Activated naive CD8-positive, alpha-beta T cell treated with anti-CD3 and anti-CD28 coated beads, Interleukin-2, amount 50 U/mL, for 24 hours (primary cell): ENCODE measurements at places on chromosomes 4 and X.

DNA sequence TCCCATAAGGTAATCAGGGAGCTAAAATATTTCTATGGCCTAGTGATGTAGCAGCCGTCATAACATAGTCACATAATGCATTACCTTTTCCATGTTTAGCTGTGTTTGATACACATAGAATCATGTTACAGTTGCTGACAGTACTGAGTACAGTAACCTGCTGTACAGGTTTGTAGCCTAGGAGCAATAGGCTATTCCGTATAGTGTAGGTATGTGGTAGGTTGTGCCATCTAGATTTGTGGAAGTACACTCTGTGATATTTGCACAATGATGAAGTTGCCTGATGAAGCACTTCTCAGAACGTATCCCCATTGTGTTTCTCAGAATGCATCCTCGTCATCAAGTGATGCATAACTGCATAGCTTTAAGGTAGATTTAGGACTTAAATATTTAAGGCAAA, 495.6 kb upstream of the ZFP42 start:
- no peaks in the 10 kb centered on the region for H3K27me3 ChIP-seq
- H3K4me3 ChIP-seq = no peak overlapping the region
- no peak for DNase-seq
- peaks cover 2% of the 10 kb centered on the region for H3K36me3 ChIP-seq

- H3K4me1 ChIP-seq = no peaks in the 10 kb centered on the region
- no peak overlapping the region for H3K4me3 ChIP-seq
- H3K27ac ChIP-seq = no peak overlapping the region
These were observed 30.2 kb upstream of the RAP1GDS1 start for GRCh38 chr4:98230961-98231360.

DNA sequence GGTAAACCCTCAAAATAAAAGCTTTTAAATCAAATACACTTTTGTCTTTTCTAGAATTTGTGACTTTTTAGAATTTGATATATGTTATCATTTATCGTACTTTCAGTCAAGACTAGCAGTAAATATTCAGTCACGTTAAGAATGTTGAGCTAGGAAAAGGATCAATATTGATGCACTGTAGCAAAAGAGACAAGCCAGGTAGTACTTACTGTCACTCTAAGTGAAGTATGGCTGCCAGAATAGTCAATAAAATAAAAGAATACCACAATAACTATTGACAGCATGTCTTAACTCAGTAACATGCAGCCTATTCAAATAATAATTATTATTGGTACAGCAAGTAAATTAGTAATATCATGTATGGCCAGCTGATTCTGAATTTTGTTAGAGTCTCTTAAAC, 43.6 kb upstream of the GPRIN3 start:
- H3K36me3 ChIP-seq = no peaks in the 10 kb centered on the region
- no peak overlapping the region for H3K27ac ChIP-seq
- H3K4me1 ChIP-seq = no peaks in the 10 kb centered on the region
- peaks cover 2% of the 10 kb centered on the region for H3K27me3 ChIP-seq
- no peak overlapping the region for H3K4me3 ChIP-seq

DNA sequence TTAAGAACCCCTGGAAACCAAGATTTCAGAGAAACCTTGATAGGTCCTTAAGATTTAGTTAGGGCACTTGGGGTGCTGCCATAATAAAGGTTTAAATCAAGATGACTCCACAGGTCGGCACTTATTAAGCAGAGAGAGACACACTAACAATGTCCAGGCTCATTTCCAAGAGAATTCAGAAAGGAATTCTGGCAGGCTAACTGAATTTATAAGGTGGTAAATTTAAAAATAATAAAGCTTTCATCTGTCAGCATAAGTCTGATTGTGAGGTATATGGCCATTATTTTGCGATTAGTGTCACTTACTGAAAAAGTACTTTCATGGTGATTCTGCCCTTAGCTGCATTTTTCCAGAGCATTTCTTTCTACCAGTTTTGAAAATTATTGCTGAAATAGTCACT, 472.7 kb downstream of the ARAP2 start:
- H3K27ac ChIP-seq = no peak overlapping the region
- no peaks in the 10 kb centered on the region for H3K27me3 ChIP-seq
- DNase-seq = no peak
- H3K4me1 ChIP-seq = no peaks in the 10 kb centered on the region
- H3K4me3 ChIP-seq = no peak overlapping the region

DNA sequence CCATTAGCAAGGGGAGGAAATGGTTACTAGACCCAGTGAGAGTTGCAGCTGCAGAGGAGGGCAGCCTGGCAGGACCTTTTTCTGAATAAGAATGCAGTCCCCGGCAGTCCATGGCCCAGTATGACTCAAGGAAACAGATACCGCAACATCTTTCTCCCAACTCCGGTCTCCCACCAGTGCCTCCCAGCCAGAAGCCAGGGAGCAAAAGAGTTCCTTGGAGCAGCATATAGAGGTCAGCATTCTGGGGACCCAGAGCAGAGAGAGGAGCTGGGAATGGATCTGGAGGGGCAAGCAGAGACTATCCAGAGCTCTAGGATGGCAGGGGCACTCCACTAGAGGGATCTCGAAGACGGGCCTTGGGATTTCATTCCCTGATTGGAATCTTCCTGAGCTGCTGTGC, 339.2 kb upstream of the AADAT start:
- no peak overlapping the region for H3K4me3 ChIP-seq
- H3K27ac ChIP-seq = no peak overlapping the region
- H3K27me3 ChIP-seq = no peaks in the 10 kb centered on the region
- no peaks in the 10 kb centered on the region for H3K36me3 ChIP-seq
- H3K4me1 ChIP-seq = no peaks in the 10 kb centered on the region

- DNase-seq = no peak
- no peak overlapping the region for H3K27ac ChIP-seq
- H3K4me1 ChIP-seq = no peaks in the 10 kb centered on the region
- no peak overlapping the region for H3K4me3 ChIP-seq
These were observed 62.5 kb downstream of the ABLIM2 start for GRCh38 chr4:8095956-8096689.

- peak overlapping the region; percentile 83 for H3K4me3 ChIP-seq
- DNase-seq = no peak
- peaks cover 32% of the 10 kb centered on the region for H3K4me1 ChIP-seq
- H3K27ac ChIP-seq = peak overlapping the region; percentile 92
- peaks cover 5% of the 10 kb centered on the region for H3K36me3 ChIP-seq
These were observed 38.8 kb downstream of the CLCN3 start for GRCh38 chr4:169658975-169659715.

DNA sequence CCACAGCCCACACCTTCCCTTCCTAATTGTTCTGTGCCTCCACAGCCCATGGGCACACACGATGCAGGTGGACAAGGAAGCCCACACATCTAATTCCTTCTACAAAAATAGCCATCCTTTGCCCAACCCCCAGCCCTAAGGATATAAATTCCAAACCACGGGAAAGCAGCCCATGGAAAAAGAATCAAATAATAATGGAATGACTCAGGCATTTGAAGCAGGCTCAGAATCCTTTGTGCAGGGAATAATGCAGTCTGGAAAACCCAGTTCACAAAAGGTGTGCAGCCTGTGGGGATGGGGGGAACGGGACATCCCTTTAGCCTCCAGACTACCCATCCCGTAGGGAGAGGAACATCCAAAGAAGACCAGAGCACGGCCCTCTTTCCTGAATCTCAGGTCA, 342.3 kb upstream of the GALNT7 start:
- no peaks in the 10 kb centered on the region for H3K4me1 ChIP-seq
- no peaks in the 10 kb centered on the region for H3K36me3 ChIP-seq
- no peak for DNase-seq
- H3K27me3 ChIP-seq = peaks cover 8% of the 10 kb centered on the region
- no peak overlapping the region for H3K27ac ChIP-seq
- H3K4me3 ChIP-seq = no peak overlapping the region

GRCh38 chr4:54229631-54230483, 764 bp downstream of the PDGFRA start:
- DNase-seq = peak; percentile 4
- peaks cover 49% of the 10 kb centered on the region for H3K4me1 ChIP-seq
- no peak overlapping the region for H3K4me3 ChIP-seq
- H3K36me3 ChIP-seq = no peaks in the 10 kb centered on the region

- H3K36me3 ChIP-seq = peaks cover 9% of the 10 kb centered on the region
- H3K27me3 ChIP-seq = no peaks in the 10 kb centered on the region
- DNase-seq = peak; percentile 70
- peak overlapping the region; percentile 8 for H3K4me3 ChIP-seq
These were observed 57.4 kb downstream of the TSC22D3 start for GRCh38 chrX:107718156-107718621.

DNA sequence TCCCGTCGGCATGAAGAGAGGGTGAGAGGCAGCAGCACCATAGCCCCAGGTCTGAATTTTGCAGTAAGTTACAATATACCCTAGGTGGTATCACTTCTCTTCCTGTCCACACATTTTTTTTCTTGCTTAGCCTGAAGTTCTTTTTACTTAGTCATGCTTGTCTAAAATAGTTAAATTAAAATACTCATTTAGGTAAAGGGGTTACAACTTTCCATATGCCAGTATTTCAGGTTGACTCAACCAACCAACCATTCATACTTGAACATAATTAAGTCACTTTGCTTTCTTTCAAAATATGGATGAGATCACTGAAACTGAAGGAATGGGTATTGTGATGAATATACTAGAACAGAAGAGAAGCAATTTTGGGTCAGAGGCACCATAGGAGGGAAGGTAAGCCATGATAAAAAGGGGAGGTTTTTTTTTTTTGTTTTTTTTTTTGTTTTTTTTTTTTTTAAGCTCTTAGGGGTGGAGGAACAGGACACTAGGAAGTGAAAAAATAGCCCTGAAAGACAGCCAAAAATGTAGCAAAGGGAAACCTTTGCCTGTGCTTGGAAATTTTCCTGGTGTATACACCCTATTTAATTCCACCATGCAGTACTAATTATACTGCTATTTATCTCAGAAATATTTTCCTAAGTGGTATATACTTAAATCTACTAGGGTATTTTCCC, 41.8 kb downstream of the RPS6KA3 start:
- H3K4me1 ChIP-seq = peaks cover 51% of the 10 kb centered on the region
- DNase-seq = no peak
- H3K36me3 ChIP-seq = peaks cover 25% of the 10 kb centered on the region

DNA sequence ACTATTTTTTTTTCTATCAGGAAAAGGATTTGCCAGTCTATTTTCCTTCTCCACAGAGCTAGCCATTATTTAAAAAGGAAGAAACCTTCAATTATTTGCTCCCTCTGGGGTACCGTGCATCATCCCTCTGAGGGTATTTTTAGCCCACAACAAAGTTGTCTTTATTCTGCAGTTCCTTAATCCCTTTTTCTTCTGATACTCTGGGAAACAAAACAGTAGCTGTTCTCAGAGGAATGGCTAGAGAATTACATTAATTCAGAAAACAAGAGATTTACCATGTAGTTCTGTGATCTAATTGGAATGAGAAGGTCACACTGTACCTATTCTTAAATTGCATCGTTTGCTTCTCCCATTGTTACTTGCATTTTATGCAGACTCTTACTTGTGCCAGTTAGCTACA, 1056.7 kb downstream of the STIM2 start:
- no peaks in the 10 kb centered on the region for H3K36me3 ChIP-seq
- no peaks in the 10 kb centered on the region for H3K27me3 ChIP-seq
- H3K4me1 ChIP-seq = no peaks in the 10 kb centered on the region
- DNase-seq = no peak

DNA sequence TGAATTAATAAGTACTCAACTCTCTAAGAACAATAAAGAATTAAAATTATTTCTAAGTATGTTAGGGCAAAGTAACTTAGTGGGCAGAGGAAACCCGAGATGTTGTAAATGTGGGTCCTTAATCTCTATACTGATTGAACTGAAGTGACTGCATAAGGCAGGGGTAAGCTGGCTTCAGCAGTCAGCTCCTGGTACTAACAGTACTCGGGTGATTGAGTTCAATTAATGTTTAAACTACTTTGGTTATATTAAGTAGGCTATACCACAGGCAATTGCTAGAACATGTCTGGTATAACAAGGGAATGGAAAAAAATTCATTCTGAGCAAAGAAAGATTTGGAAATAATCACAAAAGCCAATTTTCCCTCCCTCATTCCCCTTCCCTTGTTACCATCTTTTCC, 90.7 kb downstream of the LNX1 start:
- no peak for DNase-seq
- no peaks in the 10 kb centered on the region for H3K36me3 ChIP-seq
- no peak overlapping the region for H3K27ac ChIP-seq
- H3K27me3 ChIP-seq = no peaks in the 10 kb centered on the region

- H3K27me3 ChIP-seq = no peaks in the 10 kb centered on the region
- peaks cover 9% of the 10 kb centered on the region for H3K36me3 ChIP-seq
- peak within 1 kb of the TSS; percentile 87 for H3K4me3 ChIP-seq
- peaks cover 32% of the 10 kb centered on the region for H3K4me1 ChIP-seq
- peak within 1 kb of the TSS; percentile 91 for H3K27ac ChIP-seq
- peak; percentile 52 for DNase-seq
These were observed at the start of gene USP11 for GRCh38 chrX:47232803-47233332. TSS of gene USP11 (plus strand) at chrX:47233009. CDS start at chrX:47233044, 35 bp downstream.

- DNase-seq = no peak
- H3K36me3 ChIP-seq = no peaks in the 10 kb centered on the region
- no peaks in the 10 kb centered on the region for H3K4me1 ChIP-seq
These were observed 102.4 kb downstream of the SLIT2 start for GRCh38 chr4:20354120-20354519.

DNA sequence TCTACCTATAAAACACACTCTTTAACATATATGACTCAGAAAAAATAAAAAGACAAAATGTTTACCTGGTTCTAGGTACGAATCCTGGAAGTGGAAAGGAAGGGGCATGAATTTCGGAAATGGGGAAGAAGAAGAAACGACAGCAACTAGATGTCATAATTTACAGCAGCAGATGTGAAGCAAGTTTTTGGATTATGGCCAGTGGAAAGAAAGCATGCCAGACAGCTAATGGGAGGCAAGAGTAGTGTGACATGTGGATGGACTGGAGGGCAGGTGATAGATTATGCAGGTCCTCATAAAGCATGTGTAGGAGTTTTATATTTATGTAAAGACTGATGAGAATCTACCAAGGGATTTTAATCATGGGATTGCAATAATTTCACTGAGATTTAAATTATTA, 279.0 kb upstream of the TACR3 start:
- H3K36me3 ChIP-seq = no peaks in the 10 kb centered on the region
- H3K4me1 ChIP-seq = no peaks in the 10 kb centered on the region
